ENCODE measurements at places on chromosomes 13 and 19.

DNA sequence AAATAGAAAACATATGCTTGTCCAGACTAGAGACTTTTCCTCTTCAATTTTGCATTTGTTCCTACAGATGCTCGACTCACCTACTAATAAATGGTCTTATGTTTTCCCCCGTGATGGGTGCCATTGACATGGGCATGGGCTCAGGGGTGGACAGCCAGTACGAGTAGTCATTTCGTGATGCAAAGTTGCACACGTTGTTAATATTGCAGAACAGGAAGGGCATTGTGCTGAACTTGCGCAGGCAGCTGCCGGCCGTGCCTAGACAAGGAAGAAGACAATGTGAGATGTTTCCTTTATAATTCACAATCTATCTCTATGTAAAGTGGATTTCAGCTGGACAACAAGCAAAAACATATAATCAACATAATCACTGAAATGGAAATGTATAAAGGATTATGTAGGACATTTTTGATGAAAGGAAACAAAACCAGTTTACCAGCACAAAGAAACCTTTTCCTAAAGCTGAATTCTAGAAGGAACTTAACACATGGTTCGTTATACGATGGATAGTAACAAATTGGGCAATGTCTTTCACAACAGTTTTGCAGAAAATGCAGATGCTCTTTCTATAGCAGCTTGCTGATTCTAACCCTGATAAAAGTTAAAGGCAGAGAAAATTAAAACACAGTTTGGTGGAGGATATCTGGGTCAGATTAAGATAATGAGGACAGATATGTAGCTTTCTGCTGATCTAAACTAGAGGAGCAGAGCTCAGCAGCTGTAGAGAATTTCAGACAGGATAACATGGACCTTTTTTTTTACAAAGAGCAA is 145.7 kb downstream of the COL4A1 start:
- no peak for DNase-seq

DNA sequence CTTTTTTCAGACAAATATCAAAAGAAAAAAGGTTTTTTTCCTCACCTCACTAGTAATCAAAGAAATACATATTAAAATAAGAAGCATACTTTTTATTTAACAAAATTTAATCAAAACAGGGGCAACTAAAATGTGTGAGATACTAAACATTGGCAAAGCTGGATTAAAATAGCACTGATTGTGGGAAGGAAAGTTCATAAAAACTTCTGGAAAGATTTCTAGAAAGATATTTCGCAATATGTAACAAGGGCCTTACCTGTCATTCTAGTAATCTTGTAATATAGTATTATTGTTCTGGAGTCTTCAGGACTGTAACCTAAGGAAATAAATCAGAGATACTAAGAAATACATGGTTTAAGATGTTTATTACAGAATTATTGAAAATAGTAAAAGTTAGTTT is 482.5 kb downstream of the SUCLA2 start:
- no peak for DNase-seq

DNA sequence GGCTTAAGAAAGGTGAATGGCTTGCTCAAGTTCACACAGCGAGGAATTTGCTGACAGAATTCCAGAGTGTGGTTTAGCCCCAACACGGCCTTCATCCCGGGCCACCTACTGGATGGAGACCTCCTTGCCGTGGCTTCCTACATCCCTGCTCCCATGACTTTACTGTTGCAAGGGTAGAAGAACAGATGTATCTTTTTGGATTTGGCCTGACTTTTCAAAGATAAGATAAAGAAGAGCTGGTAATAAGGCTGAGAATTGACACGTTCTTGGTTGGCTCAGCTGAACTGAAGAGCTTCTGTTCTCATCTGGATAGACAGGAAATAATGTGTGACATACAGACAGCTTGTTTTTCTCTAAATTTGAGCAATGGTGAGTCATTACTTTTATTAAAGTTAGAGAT is 113.1 kb downstream of the KLF5 start:
- peak; percentile 32 for DNase-seq

DNA sequence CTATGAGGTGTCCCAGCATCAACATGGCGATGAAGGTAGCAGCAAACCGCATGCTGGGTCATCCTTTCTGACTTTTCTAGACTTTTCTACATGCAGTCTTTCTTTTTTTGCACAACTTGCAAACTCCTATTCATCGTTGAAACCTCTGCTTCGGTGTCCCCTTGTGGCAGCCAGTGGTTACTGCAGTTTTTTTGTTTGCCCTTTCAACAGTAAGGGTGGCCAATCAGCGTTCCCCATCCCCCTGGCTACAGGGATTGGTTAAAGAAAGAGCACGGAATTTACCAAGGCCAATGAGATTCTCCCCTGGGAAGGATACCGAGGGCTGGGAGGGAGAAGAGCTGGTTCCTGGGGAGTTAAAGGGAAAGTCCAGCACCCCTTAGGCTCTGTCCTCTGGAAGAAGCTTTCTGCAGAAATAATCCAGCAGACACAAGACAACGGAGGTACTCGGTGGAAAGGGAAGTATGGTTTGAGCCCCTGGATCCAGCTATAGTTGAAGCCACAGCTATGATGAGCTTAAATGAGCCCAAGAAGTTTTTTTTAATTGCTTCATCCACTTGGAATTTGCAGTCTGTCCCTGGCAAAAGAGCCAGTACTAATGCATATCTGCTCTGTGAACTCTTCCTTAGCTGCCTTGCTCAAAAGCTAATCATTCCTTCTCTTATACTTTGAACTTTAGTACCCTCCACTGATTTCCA is 5.6 kb upstream of the LSM4 start:
- DNase-seq: peak; percentile 98

GRCh38 chr19:56103027-56103614 is 18.0 kb downstream of the ZNF787 start:
- no peak for DNase-seq

DNA sequence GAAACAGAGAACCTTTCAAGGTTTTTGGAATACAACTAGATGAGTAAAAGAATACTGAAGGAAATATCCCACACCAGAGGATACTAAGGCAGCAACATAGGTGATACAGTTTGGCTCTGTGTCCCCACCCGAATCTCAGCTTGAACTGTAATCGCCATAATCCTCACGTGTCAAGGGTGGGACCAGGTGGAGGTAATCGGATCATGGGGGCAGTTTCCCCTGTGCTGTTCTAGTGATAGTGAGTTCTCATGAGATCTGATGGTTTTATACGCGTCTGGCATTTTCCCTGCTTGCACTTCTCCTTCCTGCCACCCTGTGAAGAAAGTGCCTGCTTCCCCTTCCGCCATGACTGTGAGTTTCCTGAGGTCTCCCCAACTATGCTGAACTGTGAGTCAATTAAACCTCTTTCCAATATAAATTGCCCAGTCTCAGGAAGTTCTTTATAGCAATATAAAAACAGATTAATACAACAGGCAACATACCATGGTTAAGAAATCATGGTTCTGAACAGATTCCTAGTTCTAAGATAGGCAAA is 97.0 kb downstream of the ABCC4 start:
- no peak for DNase-seq

DNA sequence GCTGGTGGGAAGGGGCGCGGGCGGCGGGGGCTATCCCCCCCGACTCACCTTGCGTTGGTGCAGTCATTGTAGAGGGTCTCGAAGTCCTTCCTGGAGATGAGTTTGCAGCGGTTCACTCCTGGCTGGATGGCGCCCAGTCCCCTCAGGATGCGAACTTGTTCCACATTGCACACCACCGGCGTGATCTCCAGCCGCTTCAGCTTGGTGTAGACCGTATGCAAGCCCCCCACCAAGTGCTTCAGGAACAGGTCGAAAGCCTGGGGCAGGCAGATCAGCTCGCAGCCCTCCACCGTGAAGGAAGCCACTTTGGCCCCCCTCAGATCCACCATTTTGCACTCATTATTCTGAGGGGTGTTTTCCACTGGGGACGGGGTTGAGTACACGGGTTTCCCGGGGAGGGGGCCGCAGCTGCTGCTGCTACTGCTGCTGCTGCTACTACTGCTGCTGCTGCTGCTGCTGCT is 1.1 kb downstream of the DACH1 start:
- no peak for DNase-seq

DNA sequence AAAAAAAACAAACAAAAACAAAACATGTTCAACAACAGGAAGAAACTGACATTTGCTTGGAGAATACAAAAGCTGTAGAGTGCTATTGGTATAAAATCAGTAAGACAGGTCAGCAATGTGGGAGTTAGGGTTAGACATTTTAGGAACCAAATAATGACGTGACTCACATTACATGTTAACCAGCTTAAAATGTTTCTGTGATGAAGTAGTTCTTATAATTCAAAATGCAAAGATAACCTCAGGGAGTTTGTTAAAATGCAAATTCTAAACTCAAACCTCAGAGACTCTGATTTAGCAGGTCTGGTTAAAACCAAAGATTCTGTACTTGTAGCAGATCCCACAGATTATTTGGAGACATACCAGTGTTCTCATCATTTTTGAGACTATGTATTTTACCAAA is 549.4 kb upstream of the SLITRK1 start:
- DNase-seq: peak; percentile 77

DNA sequence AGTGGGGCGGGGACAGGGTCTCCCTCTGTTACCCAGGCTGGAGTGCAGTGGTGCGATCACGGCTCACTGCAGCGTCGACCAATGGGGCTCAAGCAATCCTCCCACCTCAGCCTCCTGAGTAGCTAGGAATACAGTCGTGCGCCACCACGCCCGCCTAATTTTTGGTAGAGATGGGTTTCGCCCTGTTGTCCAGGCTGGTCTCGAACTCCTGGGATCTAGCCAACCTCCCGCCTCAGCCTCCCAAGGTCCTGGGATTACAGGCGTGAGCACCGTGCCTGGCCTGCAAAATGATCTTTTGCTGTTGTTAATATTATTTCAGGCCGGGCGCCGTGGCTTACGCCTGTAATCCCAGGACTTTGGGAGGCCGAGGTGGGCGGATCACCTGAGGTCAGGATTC is 621 bp upstream of the TGDS start:
- DNase-seq: no peak

GRCh38 chr13:23811366-23812062 is 77.7 kb downstream of the MIPEP start:
- no peak for DNase-seq

DNA sequence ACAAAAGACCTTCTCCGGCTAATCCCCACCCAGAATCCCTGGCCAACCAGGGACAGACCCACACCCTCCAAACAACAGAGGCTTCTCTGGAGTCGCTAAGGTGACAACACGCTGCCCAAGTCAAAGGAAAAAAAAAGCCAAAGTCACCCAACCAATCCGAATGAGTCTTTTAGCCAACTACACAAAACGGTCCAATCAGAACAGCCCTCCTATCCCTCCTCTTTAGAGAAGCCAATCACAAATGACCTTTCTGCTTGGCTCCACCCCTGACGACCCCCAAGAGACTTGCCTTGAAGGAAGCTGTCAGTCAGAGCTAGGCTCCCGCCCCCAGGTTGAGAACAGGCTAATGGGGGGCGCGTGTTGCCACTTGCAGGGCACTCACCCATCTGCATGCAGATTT is 6.6 kb upstream of the FBXW9 start:
- peak; percentile 58 for DNase-seq

DNA sequence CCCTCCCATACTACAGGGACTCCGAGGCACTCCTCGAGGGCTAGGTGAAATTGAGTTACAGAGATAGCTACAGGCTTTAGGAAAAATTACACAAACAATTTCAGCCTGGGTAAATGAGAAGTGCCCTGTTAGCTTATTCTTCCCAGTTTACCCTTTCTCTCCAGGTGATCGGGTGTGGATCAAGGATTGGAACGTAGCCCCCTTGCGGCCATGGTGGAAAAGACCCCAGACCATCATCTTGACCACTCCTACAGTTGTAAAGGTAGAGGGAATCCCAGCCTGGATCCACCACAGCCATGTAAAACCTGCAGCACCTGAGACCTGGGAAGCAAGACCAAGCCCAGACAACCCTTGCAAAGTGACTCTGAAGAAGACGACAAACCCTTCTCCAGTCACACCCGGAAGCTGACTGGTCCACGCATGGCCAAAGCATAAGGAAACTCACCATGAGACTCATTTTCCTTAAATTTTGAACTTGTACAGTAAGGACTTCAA is 600.6 kb downstream of the UQCRFS1 start:
- no peak for DNase-seq

DNA sequence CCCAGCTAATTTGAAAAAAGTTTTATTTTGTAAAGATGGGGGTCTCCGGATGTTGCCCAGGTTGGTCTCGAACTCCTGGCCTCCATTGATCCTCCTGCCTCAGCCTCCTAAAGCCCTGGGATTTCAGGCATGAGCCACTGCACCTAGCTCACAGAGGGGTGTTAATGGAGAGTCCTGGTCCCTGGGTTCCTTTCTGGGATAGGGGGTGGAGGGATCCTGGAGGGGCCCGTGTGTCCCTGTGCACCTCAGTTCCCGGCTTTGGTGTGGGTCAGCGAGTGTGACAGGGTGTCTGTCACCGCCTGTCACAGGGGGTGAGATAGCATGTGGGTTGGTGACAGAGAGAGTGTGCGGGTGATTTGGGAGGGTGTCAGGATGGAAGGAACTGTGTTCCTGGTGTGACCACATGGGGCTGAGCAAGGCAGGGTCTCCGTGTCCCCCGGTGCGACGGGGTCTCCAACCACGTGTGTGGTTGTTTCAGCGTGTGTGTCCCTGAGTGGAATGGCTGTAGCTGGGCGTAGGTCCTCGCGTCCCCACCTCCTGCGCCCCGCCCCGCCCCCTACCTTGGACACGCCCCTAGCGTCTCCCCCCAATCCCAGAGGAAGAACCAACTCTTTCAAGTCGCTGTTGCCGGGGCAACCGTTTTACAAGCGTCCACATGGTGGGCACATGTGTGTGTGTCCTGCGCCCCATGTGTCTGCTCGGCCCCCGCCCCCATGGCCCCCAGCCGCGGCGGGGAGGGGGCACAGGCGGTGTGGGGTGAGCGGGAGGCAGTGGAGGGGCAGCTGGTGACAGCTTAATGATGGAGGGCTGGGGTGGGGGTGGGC is 2.9 kb upstream of the NRTN start:
- DNase-seq: peak; percentile 64

GRCh38 chr13:94411747-94412146 is 67.7 kb downstream of the DCT start:
- no peak for DNase-seq

GRCh38 chr19:54333586-54334298 is 5.2 kb downstream of the LILRA4 start:
- DNase-seq: no peak

GRCh38 chr13:41259875-41260501 is 3.4 kb downstream of the MTRF1 start:
- no peak for DNase-seq

GRCh38 chr13:46751811-46752635 is 44.9 kb downstream of the ESD start:
- DNase-seq: peak; percentile 62

DNA sequence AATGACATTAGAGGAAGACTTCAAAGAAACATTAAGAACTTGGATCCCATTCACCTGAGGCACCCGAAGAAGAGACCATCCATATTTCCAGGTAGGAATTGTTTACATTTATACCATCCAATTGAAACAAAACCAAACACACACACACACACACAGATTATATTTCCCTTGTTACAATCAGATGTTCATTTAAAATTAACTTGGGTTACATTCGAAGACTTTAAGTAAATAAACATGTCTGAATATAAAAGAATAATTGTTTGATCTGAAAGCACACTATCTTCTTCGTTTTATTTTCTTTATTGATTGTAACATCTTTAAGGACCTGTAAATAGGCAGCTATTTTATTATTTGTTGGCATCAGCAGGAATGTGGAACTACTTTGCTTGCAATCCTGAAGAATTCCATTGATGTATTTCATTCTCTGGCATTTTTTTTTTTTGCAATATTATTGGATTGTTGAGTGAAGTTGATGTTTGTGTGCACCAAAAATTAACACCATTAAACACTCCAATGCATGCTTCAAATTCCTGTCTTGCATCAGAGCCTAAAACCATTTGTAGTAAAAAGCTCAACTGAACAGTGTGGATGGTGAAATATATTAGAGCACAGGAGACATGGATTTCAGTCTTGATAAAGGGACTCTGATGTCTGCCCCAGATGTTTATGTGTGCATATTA is 85.3 kb upstream of the FRY start:
- DNase-seq: peak; percentile 58

All from fibroblast of skin of right biceps (primary cell).